Gastroesophageal sphincter (tissue), 4 donors: ENCODE measurements at places on chromosomes 12 and 14.

DNA sequence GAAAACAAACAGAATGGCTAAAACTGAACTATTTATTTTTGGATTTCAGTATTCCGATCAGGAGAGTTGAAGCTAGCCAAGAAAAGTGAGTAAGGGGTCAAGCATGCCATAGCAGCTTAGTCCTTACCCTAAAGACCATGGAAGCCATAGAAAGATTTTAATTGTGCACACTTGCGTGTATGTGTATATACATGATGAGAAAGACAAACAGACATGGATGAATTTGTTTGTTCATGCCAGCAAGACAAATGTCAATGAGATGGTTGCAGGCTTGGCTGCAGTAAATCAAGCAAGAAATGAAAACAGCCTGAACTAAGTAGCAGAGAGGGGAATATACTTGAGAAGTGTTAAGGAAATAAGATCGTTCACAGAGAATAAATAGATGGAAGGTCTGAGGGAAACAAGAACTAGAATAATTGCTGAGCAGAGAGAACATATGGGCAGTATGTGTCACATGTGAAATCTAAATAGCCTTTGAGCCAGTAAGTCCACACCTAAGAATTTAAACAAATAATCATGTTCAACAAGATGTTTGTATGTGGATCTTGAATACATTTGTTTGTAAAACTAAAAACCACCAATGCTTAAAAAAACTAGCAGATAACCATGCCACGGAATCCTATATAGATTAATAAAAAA lies 14.8 kb downstream of the SNW1 start:
- no peak for ATAC-seq

DNA sequence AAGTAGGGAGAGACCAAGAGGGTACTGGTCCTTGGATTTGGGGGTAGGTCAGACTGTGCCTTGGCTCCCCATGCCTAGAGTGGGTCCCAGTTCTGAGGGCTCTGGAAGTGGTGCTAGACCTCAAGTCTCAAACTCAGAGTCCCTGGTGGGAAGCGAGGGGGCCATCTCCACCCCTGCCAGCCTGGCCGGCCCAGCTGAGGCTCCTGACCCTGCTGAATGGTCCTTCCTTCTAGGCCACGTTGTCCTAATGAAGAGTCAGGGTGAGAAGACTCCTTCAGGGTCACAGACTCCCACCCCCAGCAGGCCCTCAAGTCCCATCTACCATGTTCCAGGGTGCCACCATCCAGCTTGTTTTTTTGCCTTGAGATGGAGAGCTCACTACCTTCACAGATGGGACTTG lies 12.9 kb downstream of the SERPINA6 start:
- ATAC-seq, result no peak

DNA sequence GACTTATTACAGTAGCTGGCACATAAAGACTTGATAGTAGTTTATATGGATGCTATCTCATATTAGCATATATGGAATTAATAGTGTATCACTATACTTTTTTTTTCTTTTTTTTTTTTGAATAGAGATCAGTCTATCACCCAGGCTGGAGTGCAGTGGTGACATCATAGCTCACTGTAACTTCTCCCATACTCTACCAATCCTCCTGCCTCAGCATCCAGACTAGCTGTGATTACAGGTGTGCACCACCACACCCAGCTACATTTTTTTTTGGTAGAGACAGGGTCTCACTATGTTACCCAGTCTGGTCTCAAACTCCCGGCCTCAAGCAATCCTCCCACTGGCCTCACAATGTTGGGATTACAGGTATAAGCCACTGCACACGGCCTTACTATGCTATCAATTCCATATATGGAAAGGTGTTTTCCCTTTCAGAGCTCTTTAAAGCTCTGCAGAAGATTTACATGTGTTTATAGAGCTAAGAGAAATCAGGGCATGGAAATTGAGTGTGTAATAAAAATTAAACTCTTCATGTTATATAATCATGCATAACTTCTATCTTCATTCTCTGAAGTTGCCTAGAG lies 1.8 kb upstream of the TBK1 start:
- no peak for ATAC-seq

DNA sequence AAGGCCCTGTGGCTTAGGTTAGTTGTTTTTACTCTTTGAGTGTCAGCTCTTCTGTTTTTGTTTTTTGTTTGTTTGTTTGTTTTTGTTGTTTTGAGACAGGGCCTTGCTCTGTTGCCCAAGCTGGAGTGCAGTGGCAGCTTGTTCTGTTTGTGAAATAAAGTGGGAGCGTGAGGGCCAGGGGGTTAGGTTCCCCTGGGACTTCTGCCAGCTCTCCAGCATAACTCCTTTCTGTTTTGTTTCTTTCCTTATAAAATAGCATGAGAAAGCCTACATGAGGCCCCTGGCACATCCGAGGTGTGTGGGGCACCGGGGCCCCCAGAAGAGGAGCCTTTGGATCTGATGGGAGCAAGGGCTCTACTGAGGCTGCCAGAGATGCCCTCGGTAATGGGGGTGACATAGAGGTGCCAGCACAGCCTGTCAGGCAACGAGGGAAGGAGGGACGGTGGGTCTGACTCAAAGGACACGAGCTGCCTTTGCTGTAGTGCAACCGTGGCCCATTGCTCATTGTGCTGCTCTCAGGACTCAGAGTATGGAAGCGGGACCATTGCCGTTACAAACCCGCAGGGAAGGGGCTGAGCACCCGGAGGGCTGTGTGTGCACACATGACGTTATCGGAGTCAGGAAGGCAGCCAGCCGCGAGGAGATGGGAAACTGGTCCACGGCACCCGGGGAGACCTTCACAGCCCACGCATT lies 9.1 kb upstream of the SERPINA11 start:
- no peak for ATAC-seq
